ENCODE measurements at places on chromosomes 1 and 21.

GRCh38 chr1:58084266-58084665 is 462.3 kb downstream of the OMA1 start:
- DNase-seq, result no peak

GRCh38 chr1:9165396-9165795 is 36.5 kb upstream of the GPR157 start:
- DNase-seq, result no peak

- DNase-seq, result peak; percentile 78
These were observed 46.5 kb upstream of the RNF11 start for GRCh38 chr1:51189421-51190073.

GRCh38 chr1:158118713-158119402 is 61.8 kb upstream of the CD1D start:
- DNase-seq, result no peak

- peak; percentile 7 for DNase-seq
These were observed 86.5 kb upstream of the KCNJ15 start for GRCh38 chr21:38170283-38170682.

DNA sequence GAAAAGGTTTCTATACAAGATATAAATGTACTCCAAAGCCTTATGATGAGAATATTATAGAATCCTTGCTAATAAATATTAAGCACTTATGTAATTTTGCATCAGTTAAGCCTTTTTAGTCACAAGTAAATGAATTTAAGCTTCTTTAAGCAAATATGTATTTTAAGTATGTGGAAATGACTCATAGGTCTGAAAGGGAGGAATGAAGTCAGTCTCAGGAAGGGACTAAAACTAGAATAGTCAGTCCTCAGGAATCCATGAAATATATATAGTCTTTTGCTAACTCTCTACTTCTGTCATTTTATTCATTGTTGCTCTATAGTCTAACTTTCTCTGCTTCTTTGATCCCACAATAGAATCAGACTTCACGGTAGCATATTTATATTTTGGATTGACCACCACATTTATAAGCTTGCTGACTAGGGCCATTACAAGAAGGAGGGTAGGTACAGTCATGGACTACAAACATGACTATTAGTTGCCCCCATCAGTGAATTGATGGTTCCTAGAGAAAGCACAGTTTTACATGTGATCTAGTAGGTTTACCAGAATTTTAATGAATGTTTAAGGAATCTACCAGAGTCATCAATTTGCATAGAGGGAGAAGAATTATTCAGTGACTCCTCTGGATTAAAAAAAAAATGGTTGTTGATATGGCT is 20.2 kb upstream of the RABGGTB start:
- no peak for DNase-seq

DNA sequence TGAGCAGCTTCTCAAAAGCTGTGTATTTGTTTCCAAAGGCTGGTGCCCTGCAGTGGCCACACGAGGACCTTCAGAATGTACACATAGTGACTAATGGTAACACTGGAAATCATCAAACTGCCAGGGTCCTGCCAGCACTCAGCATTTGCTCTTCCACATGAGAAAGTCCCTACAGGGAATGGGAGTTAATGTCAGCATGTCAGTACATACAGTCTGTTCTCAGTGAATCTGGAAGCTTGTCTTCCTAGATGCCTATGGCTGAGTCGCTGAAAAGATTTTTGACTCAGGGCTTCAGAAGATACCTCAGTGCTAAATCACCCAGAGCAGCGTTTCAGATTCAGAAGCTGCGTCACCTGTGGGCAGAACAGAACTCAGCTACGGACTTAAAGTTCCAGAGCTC is 108.2 kb downstream of the CDC7 start:
- DNase-seq, result peak; percentile 39

DNA sequence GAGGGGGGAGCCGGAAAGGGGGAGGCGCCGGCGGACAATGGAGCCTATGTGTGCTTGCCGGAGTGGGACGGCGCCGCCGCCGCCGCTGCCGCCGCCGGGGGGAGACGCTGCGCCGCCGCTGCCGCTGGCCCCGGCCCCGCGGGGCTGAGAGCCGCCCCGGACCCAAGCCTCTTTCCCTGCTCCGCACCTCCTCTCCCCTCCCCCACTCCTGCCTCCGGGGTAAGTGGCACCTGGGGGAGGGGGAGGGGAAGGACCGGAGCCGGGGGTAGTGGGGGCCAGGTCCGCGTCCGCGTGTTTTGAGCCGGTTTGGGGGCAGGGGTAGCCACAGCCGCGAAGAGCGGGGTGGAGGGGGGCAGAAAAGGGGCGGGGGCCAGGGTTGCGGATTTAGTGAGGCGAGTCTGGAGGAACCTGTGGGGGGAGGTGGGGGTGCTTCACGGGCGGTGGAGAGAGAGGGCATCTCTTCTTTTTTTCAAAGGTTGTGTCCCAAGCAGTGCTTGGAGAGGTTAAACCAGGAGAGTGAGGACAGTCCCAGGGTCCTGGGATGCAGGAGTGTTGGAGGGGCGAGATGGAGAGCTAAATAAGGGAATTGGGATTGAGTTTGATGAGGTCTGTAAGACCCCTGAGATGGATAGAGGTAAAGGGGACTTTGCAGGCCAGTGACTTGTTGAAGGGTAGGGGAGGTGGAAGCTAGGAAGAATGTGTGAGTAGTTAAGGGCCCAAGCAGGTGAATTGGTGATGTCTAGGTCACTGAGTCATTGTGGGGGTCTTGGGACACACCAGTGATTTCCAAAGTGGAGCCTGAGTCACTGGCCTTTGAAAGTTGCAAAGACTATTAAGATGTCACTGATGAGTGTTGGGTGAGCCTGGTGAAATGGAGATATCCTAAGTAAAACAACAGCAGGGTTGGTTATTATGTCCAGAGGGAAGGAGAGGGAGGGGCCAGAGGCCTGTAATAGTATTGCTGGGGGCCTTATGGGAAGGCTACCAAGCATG is 59.1 kb downstream of the BCL9 start:
- DNase-seq, result no peak

- DNase-seq, result no peak
These were observed 65.2 kb downstream of the PUM1 start for GRCh38 chr1:31000301-31000700.

GRCh38 chr1:64745181-64745985 is 508 bp downstream of the RAVER2 start:
- peak; percentile 18 for DNase-seq

Data from NCI-H748 treated with DMSO at 0.1 percent for 48 hours (cell line).